Naive thymus-derived CD4-positive, alpha-beta T cell (primary cell): ENCODE measurements at places on chromosomes 7 and 10. TPM values are rescaled to one million over a fixed set of nuclear protein-coding genes. Genes with fewer than 3 reads are reported as not detected.

DNA sequence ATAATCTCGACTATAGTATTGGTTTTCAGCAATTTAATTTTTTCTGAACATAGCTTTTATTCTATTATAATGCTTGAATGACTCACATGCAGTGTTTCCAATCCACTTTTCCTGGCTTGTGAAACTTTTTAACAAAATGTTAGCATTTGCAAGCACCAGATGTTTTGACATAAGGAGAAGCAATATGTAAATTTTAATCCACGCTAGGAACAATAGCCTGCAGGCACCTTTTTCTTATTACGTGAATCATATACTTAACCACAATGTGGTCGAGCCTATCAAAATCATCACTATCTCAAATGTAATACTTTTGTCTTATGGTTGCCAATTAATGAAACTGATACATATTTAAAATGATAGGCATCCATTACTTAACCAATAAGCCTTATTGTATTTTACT, 97.1 kb downstream of the TFEC start:
- no peak for DNase-seq

DNA sequence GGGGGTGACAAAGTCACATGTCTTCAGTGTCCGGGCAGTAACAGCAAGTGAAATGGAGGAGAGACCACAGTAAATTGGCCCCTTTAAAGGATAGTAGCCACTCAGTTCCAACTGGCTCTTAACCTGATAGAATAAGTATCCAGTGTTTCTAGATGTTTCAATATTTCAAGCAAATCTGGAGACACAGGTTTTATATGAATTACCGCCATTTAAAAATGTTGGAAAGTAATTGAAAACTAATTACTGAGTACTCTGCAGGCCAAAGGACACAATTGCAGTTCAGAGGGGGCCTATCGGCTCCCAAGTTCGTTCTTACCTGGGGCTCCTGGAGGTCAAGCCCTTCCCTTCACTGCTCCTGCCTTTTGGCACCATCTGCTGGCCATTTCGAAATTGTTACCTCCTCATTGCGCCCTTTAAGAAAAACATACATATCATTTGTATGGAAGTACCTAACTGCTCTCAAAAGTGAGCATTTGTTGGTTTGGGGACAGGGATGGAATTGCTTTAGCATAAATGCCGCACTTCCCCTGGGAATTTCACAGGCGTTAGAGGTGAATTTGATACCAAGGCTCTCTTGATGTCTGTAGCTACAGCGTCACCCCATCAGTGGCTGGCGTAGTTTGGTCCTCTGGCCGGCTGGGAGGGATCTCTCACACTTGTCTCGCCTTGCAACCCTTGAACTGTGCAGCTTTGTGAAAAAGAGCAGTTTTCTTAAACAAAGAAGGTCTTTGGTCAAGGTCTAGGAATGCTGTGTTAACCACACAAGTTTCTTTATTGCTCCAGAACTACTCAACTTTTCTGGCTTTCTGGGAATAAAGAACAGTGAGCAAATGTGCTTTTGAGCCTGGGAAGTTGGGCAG, 220.0 kb downstream of the ARHGAP21 start:
- no peak for DNase-seq

DNA sequence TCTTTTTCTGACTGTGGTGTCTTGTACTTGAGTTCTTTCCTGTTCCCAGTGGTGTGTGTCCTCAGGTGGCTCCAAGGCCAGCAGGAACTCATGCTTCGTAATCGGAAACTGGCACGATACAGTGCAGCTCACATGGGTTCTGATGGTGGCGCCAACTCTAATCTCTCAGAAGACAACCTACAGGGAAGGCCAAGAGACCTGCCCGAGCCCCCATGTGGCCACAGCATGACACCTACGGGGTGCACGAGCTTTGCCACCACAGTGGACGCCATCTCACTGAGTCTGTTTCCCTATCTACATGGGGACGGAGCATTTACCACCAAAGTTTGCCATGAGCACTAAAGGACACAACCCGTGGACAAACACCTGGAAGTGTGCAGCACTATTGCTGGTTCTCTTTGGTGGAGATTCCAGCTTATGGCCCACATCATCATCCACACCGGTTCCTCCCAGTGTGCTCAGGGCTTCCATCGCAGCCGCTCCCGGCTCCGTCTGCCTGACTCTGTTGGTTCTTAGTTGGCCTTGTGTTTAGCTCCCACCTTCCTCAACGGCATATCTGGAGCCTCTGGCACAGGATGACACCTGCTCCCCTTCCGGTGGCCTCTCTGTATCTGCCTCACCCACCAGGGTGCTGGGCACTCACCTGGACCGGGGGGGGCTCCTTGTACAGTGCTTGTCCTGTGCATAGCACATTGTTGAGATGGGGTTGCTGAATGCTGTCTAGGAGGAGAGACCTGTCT, 586.6 kb upstream of the MKI67 start:
- DNase-seq: no peak

DNA sequence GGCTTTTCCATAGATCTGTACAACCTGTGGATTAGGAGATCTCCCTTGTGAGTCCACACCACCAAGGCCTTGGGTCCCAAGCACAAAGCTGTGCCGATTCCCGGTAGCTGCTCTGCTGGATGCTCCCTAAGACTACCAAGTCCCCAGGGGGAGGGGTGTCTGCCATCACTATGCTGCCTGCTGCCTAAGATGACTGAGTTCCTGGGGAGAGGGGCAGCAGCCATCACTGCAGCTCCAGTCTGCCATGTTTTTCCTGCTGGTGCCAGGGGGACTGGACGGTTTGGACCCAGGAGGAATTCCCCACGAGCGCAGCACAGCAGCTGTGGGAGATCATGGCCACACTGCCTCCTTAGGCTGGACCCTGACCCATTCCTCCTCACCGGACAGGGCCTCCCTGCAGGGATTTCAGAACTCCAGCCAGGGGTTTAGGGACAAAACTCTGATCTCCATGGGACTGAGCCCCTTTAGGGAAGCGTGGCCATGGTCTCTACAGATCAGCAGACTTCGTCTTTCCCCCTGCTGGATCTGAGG, 1049.8 kb downstream of the SORCS1 start:
- no peak for DNase-seq

Gene C10orf88
- 8.5 TPM for polyA plus RNA-seq

Gene ENTPD1
- 0.48 TPM for polyA plus RNA-seq

Gene MAGI2
- not detected for polyA plus RNA-seq

DNA sequence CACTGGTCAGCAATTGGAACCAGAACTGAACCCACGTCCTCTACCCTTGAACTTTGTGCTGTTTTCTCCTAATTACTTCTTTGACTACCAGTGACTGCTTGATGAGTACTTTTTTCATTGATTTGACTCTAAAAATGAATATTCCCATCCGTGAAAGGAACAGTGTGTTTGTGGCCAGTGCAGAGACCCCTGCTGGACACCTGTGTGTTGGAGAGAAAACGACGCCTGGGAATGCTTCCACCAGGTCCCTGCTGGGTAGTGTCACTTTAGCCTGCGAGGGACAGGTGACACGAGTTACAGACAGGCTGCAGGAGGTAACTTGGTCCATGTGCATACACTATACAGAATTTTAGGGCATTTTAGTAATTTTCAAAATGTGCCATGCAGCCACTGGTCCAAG, 6.8 kb upstream of the GJD4 start:
- no peak for DNase-seq

GRCh38 chr7:1973321-1974251, 259.2 kb downstream of the MAD1L1 start:
- no peak for DNase-seq

DNA sequence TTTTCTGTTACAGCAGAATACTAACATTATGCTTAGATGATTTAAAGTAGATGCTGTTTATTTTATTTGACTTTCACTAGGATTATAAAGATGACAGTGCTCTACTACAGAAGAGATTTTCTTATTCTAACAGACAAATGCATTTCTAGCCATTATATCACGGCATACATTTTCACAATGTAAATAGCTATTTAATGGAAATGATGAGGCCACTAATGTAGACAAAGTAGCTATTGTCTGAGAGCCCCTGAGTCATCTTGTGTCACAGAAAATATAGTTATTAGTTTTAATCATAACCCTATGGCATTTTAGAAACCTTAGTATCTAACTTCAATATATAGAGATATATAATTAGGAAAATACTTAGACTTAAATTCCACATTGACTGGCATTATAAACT, 158.0 kb upstream of the AHR start:
- DNase-seq: no peak

DNA sequence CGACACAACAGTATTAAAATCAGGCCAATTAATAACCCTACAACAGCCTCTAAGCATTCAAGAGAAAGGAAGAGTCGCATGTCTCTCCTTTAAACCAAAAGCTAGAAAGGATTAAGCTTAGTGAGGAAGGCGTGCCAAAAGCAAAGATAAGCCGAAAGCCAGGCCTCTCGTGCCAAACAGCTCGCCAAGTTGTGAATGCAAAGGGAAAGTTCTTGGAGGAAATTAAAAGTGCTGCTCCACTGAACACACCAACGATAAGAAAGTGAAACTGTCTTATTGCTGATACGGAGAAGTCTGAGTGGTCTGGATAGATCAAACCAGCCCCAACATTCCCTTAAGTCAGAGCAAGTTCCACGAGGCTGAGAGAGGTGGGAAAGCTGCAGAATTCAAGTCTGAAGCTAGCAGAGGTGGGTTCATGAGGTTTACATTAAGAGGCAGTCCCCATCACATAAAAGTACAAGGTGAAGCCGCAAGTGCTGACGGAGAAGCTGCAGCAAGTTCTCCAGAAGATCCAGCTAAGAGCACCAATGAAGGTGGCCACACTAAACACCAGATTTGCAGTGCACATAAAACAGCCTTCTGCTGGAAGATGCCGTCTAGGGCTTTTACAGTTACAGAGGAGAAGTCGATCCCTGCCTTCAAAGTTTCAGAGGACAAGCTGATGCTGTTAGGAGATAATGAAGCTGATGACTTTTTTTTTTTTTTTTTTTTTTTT, 194.8 kb downstream of the MAD1L1 start:
- peak; percentile 53 for DNase-seq

GRCh38 chr7:132298790-132299189, 277.5 kb downstream of the PLXNA4 start:
- DNase-seq: no peak

Gene VWDE
- polyA plus RNA-seq: 0.13 TPM

GRCh38 chr7:66628361-66629221, at the start of gene KCTD7:
KCTD7 (plus strand) TSS chr7:66628881; CDS start chr7:66629065, 184 bp downstream.
- DNase-seq: peak; percentile 93

- no peak for DNase-seq
These were observed 45.0 kb upstream of the IFRD1 start for GRCh38 chr7:112405286-112405685.

Gene MBL2
- polyA plus RNA-seq: not detected

Gene GPNMB
- not detected for polyA plus RNA-seq

Gene DGKB
- polyA plus RNA-seq: not detected

Gene ADCK2
- 32.2 TPM for polyA plus RNA-seq

Gene ANXA8L1
- polyA plus RNA-seq: not detected

Gene NRAP
- not detected for polyA plus RNA-seq
